ENCODE measurements at places on chromosomes 12 and 14.
A peak's percentile ranks its signal among the peaks of the same experiment; 100 is the strongest.

- DNase-seq, result no peak
Measured at GRCh38 chr14:79597566-79597965, 613.7 kb downstream of the DIO2 start.

GRCh38 chr14:69373104-69373503 is 25.0 kb downstream of the ERH start:
- no peak for DNase-seq

DNA sequence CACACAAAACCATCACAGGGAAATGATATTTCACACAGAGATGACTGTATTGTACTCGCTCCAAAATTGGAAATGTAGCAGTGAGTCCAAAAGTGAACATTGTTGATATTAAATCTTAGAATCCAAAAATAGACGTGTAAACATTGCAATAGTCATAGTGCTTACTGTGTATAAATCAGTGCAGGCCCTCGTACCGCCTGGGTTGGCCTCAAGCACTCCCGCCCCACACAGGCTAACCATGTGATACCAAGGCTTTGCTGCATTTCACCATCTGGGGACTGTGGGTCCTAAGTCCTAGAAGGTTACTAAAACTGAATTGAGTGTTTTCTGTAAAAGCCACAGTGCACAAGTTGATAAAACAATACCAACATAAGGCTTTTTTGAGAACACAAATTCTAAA is 107.3 kb downstream of the PPP2R5E start:
- DNase-seq, result no peak

- DNase-seq, result no peak
Measured at GRCh38 chr12:71846322-71846940, 6.9 kb downstream of the TBC1D15 start.

- DNase-seq, result no peak
Measured at GRCh38 chr12:57887631-57888408, 41.3 kb upstream of the CTDSP2 start.

- DNase-seq, result no peak
Measured at GRCh38 chr12:10052193-10052913, 21.9 kb downstream of the CLEC9A start.

DNA sequence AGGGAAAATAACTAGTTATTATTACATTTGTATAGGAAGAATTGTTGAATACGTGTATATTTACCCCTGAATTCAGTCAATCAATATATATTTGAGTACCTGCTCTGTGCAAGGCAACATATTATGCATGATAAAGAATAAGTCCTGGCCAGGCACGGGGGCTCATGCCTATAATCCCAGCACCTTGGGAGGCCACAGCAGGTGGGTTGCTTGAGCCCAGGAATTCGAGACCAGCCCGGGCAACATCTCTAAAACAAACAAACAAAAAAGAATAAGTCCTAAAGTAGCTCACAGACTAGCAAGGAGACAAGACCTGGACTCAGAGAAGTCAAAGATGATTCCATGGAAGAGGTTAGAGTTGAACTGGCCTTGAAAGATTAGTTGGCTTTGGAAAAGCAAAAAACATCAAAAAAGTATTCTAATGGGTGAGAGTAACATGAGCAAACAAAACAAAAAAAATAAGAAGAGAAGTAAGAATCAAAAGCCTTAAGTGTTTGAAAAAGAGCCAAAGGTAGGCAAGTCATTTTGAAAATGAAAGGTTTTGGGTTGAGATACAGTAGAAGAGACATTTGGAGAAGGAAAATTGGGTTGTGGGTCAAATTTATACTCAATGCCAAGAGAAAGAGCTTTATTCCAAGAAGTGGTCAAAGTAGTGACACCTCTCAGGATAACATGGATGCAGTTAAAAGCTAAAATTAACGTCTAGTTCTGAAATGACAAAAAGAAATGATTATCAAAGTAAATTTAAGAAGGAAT is 115.2 kb upstream of the BCAT1 start:
- DNase-seq, result no peak

DNA sequence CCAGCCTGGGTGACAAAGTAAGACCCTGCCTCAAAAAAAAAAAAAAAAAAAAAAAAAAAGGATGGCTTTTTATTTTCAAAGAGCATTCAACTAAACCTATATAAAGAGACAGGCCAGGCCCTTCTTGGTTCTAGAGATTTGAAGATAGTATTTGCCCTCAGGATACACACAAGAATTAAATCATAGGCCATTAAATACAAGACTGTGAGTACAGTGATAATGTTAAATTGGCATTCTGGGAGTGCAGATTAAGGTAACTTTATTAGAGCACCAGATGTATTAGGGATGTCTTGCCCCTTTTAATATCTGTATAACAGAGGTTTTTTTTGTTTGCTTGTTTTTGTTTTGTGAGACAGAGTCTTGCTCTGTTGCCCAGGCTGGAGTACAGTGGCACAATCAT is 61.3 kb downstream of the ATF7IP start:
- no peak for DNase-seq

DNA sequence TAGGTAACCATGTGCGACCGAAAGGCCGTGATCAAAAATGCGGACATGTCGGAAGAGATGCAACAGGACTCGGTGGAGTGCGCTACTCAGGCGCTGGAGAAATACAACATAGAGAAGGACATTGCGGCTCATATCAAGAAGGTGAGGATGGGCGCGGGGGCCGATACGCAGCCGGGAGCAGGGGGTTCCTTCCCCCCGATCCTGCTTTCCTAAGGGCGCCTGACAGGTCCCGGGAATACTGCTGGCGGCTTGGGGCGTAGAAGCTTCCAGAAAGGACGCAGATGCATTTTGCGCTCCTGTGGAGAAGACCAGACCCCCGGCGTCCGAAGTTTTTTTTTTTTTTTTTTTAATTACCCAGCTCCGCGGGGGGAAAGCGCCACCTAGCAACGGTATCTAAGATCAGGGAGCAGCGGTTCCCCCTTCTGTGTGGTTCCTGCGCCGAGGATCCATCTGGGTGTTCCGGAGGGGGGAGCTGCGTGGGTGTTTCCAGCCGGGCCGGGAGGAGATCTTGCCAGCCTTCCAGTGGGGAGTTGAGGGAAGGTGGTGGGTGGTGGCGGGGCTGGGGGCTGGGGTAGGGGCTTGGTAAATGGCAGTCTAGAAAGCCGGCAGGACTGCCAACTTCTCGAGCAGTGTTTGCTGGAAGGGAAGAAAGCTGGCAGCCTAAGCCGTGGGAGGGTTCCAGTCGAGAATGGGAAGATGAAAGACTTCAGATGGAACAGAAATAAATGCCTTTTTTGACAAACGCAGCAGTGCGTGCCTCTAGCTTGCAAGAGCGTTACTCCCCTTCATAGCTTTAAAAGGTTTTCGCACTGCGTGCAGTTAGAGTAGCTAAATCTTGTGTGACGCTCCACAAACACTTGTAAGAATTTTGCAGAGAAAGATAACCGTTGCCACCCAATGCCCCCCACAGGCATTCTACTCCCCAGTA is 764 bp downstream of the DYNLL1 start:
- no peak for DNase-seq

DNA sequence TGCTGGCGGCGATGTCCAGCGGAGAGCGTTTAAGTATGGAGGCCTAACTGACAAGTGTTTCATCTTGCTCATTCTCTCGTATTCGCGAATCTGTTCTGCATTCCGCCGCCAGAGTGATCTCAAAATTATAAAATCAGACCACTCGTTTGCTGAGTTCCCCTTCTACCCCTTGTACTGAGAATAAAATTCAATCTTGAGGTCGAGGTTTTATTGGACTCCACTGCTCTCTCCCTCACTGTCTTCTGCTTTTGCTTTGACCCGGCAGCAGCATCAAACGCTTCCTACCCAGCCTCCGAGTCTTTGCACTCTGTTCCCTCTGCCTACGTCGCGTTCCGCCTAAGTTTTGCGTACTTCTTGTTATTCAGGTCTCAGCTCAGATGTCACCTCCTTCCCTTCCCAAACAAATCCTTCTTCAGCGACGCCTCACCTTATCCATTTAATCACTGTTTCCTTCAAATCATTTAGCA is 462 bp downstream of the KNTC1 start:
- no peak for DNase-seq

DNA sequence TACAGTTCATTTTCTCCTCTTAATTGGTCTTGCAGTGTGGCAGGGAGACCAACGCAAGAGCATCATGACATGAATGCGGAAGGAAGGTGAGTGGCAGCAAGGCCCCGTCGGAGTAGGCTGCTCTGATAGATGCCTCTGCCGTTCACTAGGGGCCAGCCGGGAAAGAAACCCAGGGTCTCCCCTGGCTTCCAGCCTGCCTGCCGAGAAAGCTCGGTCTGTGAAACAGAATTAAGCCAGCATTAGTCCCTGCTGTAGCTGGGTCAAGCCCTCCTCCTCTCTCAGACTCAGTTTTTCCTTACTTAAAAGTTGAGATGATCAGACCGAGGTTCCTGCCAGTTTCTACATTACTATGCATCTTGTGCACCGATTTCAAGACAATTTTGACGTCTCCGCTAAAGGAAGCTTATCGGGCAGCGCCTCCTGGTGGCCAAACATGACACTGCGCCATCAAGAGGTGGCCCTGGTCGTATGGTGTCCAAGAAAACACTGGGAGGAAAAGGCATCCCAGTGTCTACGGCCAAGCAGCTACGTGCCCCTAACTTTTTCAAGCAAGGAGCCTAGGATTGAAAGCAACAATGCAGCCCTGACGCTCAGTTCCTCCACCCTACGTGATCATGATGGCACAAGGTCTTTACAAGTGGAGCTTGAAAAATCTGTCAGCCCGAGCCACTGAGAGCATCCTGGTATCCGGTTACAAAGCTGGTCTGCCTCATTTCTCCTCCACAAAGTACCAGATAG is 131.6 kb downstream of the KSR2 start:
- DNase-seq, result peak; percentile 32

GRCh38 chr12:8664228-8664913 is 1.7 kb upstream of the MFAP5 start:
- no peak for DNase-seq

DNA sequence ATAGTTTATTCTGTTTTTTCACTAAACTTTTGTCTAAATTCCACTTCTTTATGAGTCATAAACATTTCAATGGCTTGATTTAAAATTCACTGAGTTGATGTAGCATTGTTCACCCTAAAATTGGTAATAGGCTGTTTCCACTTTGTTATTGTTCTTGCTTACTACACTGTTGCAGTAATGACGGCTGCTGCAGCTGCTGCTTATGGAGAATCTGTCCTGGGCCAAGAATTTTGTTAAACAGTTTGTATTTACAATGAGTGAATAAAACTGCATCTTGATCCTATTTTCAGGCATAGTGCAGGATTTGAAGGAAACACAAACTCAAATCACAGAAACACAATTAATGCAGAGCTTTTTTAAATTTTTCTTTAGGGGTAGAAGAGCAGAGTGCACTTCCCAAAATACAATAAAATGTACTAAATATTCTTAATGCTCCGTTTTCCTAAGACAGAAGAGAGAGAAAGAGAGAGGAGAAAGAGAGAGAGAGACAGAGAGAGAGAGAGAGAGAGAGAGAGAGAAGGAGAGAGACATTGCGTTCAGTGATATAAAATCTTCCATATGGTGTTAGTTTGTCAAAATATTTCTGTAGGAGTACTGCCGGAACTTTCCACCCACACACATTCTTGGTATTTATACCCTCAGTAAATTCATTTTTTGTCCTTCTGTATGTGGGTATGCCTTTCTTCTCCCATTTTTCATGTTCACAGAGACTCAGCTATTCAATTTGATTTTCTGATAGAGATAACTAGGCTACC is 266.4 kb downstream of the LRFN5 start:
- DNase-seq, result no peak

- DNase-seq, result no peak
Measured at GRCh38 chr12:5008661-5009060, 35.0 kb upstream of the KCNA5 start.

GRCh38 chr12:108338915-108339657 is at the start of gene CMKLR1:
CMKLR1 (minus strand) TSS chr12:108339311; CDS start chr12:108293591, 45,720 bp downstream.
- DNase-seq, result no peak

DNA sequence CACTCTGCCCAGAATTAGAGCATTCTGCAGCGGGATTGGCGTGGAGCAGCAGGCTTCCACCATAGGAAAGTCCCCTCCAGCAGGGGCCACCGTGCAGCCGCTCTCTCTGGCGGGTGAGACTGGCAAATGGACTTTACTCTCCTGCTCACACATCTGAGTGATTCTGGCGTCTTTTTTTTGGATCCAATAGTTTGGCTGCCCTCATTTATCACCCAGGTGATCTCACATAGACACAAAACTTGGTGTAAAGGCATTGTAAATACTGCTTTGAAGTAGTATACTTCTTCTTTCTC is 130.3 kb downstream of the TGFB3 start:
- no peak for DNase-seq

DNA sequence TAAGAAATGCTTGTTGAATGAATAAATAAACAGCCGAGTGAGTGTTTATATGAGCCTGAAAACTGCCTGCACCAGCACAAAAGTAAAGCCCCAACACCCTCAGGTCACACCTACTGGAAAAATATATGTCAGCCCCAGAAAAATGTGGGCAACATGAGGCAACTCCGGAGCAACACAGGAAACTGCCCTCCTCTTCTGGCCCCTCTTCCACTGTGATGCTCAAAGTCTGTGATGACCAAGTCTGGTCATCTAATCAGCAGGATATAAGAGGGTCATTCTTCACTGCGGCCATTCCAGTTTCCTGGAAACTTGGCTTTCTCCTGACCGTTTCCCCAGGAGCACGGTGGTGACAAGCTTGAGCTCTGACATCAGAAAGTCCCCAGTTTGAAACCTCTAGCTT is 159.6 kb upstream of the PZP start:
- DNase-seq, result no peak

GRCh38 chr14:30264161-30264560 is 294.8 kb upstream of the G2E3 start:
- no peak for DNase-seq

DNA sequence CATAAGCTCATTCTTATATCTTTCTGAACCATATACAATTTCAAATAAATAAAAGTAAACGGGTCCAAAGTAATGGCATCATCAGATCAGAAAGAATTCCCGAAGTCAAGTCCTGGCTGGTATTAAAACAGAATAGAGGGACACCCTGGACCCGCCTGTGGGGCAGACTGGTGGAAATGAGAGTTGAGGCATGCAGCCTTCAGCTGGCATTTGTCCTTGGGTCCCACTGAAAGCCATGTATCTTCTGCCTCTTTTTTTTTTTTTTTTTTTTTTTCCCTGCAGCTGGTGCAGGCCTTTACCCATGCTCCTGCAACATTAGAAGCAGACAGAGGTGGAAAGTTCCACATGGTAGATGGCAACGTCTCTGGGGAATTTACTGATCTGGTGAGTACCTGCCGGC is 9.9 kb downstream of the AHSA1 start:
- no peak for DNase-seq

DNA sequence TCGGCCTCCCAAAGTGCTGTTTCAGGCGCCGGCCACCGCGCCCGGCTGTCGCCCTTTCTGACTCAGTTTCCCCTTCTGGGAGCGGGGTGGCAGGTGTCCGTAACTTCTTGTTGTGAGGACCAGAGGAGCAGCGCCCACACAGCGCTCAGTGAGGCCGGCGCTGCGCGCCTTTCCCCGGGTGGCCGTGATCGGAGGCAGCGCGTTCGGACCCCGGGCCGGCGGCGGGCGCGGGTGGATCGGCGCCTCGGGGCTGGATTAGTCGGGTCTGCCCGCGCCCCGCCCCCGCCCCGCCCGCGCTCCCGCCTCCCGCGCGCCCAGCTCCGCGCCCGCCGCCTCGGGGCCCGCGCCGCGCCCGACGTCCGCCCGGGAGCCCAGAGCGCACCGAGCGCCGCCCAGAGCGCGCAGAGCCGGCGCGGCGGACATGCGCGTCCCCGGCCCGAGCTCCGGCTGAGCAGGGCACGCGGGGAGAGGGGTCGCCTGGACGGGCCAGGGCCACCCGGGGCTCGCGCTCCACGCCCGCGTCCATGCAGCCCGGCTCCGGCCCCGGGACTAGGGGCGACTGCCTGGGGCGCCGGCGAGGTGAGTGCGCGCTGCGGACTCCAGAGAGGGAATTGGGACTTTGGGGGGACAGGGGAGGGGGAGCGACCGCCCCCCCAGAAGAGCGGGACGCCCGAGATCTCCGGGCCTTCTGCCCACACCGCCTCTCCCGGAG is 50.6 kb downstream of the LRCOL1 start:
- DNase-seq, result no peak
